Fibroblast of skin of left quadriceps (primary cell): ENCODE measurements at places on chromosomes 1 and 21.

GRCh38 chr1:28577052-28577678 lies 14.9 kb upstream of the RAB42 start:
- no peak for DNase-seq

DNA sequence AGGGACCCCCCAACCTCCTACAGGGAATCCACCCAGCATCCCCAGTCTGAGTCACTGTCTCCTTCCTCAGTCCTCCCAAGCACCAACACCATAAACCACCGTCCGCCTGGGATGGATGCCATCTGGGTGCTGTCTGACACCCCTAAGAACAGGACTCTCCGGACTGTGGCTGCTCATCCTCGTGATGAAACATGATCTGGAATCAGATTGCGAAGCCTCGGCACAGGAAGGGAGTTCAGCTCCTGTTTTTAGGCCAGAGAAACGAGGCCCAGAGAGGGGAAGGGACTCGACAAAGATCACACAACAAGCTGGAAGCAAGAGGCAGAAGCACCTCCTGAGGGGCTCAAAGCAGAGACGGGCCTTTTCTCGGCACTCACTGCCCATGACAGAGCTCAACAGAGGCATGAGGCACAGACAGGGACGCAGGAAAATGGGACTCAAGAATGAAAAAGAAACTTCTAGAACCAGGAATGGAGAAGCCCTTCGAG lies 8.4 kb downstream of the KCNN3 start:
- peak; percentile 34 for DNase-seq

- DNase-seq: no peak
These were observed 9.4 kb downstream of the SELENON start for GRCh38 chr1:25809283-25809926.

DNA sequence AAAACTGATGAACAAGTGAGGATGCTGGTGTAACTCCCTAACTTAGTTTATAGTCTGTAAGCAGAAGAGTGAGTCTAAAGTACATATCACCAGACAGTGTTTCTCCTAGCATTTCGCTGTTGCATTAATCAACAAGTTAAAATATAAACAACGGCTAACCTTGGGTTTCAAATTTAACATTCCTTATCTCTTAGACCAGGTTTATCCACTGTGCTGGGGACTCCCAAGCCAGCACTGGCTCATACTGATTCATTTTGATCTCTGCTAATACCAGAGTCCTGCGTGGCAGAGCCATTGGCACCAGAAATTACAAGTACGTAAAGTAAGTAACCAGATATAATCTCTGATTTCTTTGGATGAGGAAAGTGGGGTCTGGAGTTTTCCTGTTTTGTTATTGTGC lies at the start of gene FMO1:
Gene FMO1 (plus strand): TSS at position 193 of the 400 bp plus-strand sequence. CDS start 9,594 bp downstream, outside the sequence.
- DNase-seq: no peak

DNA sequence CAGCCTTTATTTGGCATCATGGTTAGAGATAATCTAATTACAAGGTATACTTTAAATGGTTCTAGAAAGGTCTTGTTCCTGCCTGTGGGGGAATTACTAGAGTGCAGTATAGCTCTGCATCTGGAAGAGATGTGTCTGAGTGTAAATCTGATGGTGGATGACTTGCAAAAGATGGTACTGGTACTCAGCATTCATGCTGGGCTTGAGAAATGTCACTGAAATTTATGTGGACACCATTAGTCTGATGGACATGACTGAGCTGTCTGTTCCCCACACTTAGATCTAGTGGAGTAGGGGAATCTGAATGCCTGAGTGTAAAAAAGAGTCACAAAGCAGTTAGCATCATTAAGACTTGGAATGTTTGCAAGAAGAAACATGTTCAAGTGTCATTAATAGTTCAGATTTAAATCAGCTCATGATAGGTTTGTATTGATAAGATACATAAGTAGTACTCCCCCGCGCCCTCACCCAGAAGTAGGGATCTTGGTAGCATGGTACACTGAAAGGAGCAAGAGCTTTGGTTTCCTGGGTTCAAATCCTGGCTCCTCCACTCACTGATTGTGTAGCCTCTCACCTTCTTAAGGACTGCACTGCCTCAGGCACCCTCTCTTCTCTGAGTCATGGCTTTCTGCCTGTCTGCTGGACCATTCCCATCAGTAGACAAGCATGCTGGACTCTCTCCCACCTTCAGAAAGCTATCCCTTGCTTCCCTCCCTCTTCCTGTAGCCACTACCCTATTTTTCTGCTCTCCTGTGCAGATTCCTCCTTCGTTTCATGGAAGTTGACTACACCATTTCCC lies 292.9 kb downstream of the NFIA start:
- DNase-seq: no peak

GRCh38 chr1:204152310-204153044 lies 633 bp upstream of the ETNK2 start:
- DNase-seq: no peak

DNA sequence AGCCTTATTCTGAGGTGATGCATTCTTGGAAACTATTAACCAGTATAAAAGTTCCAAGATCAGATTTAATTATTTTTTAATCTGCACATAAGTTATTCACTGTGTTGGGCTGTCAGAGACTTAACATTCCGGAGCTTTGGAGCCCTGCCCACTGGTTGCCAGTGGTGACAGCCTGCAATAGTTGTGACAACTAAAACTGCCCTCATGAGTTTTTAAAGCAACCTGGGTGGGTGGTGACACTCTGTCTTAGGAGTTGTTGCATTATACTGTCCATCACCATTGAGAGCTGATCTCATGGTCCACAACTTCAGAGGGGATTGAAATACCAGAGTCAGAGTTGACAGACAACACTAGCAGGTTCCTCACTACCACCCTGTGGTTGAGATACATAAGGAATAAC lies 653.9 kb upstream of the USP24 start:
- DNase-seq: no peak

GRCh38 chr1:12528021-12528852 lies 89.8 kb downstream of the DHRS3 start:
- DNase-seq: no peak

- no peak for DNase-seq
These were observed 112.9 kb downstream of the HLX start for GRCh38 chr1:220991959-220992704.

GRCh38 chr1:43205671-43206070 lies 33.5 kb downstream of the CFAP57 start:
- DNase-seq: peak; percentile 17

GRCh38 chr1:3623441-3624199 lies 1.2 kb upstream of the TPRG1L start:
- DNase-seq: no peak

DNA sequence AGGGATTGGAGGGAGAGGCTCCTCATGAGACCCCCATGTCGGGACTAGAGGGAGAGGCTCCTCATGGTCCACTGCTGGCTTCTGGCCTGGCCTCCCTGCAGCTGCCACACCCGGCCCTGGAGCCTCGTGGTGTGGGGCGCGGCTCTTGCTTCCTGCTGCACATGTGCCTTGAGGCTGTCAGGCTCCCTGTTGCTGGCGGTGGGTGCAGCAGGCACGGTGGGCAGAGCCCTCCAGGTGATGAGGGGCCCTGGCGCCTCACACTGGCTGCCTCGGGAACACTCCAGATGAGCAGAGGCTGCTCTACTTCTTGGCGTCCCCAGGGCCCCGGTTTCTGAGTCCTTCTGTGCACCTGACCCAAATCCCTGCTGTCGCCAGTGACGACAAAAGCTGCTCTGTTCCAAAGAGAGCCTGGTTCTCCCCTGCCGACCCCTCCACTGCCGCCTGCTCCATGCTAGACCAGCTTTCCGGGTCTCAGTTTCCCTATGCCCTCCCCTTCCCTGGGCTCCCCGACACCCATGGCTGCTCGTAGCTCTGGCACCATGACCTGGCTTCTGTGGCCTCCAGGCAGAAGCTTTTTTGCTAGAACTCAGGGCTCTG lies 9.7 kb upstream of the ATAD3B start:
- DNase-seq: no peak

DNA sequence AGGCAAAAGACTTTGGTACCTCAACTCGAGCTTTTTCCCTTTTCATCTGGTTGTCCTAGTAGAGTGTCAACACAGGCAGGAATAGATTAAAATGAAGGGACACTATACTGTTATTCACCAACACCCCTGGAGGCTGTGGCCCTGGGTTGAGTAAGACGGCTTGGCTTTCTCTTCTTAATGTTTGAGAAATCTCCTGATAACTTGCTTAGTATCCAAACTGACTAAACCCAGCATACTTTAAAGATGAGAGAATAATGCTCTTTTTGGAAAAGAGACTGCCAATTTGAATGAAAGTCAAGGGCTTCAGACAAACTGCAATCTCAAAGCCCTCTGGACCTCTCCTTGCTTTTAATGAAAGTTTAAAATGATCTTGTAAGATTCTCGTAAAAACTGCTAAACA lies 2.6 kb upstream of the SLC30A1 start:
- DNase-seq: peak; percentile 24

GRCh38 chr1:3698660-3699408 lies 46.5 kb downstream of the TP73 start:
- DNase-seq: no peak
